Inflammatory macrophage treated with lipopolysaccharide for 4 hours (primary cell): ENCODE measurements at places on chromosomes 7 and 10.

- DNase-seq: no peak
Observed at GRCh38 chr7:108093851-108094331, 36.3 kb downstream of the LAMB4 start.

GRCh38 chr10:5965266-5965665, 12.1 kb downstream of the IL15RA start:
- DNase-seq: no peak

- DNase-seq: no peak
Observed at GRCh38 chr7:69564454-69565417, 33.5 kb upstream of the AUTS2 start.

GRCh38 chr10:120182431-120182830, 274.6 kb upstream of the PLPP4 start:
- DNase-seq: no peak
